ENCODE measurements at places on chromosomes 5 and 9.

GRCh38 chr5:50905996-50906570 lies 239.6 kb downstream of the PARP8 start:
- DNase-seq, result no peak

DNA sequence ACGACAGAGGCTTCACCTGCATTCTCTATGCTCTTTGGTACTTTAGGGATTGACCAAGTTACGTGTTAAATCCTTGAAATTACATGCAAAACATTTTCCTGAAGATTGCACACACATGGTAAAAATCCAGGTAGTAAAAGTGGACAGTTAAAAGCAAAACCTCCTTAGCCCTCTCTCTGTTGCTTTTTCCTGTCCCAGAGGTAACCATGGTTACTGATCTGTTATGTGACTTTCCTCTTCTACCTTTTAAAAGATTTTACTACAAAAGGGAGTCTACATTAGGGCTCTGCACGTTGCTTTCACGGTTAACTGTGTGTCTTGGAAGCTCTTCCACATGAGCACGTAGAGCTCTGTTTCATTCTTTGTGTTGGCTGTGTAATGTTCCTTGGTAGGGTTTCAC lies 97.0 kb downstream of the PPARGC1B start:
- no peak for DNase-seq

- DNase-seq, result peak; percentile 42
Measured at GRCh38 chr9:76459694-76460635, 983 bp downstream of the GCNT1 start.

- peak; percentile 56 for DNase-seq
Measured at GRCh38 chr9:133813749-133814585, 75.8 kb upstream of the SARDH start.

DNA sequence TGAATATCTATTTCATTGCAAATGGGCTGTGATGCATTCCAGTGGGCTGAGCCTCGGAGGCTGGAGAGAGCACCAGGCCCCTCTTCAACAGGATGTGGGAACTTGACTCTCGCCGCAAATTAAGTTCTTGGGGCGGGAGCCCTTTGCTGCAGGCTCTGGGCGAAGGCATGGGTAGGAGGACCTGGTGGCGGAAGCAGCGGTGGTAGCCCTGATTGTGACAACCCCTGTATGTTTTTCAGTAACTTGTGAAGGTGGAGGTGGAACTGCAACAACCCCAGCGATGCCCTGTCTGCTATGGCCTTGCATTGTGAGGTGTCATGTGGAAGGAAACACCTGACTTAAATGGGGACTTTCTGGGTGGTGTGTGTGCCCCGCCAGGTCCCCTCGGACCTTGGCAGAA lies 9.4 kb downstream of the FYB1 start:
- DNase-seq, result peak; percentile 32

DNA sequence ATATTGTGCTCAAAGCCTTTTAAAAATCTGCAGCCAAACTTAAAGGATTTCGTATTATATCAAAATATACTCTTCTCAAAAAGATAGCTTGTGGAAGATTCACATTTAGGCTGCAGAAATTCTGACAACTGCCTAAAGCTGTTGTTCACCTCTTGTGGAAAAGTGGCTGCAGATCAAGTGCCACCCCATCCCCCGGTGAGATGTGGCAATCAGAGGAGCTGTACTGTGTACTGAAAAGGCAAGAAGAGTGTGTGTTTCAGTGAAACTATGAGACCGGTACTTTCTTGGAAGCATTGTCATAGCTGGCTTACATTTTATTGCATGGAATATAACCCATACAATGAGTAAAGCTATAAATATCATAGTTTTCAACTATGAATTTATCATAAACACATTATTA lies 64.3 kb downstream of the CDH18 start:
- DNase-seq, result no peak

- no peak for DNase-seq
Measured at GRCh38 chr9:125467116-125467740, 205.6 kb downstream of the GAPVD1 start.

DNA sequence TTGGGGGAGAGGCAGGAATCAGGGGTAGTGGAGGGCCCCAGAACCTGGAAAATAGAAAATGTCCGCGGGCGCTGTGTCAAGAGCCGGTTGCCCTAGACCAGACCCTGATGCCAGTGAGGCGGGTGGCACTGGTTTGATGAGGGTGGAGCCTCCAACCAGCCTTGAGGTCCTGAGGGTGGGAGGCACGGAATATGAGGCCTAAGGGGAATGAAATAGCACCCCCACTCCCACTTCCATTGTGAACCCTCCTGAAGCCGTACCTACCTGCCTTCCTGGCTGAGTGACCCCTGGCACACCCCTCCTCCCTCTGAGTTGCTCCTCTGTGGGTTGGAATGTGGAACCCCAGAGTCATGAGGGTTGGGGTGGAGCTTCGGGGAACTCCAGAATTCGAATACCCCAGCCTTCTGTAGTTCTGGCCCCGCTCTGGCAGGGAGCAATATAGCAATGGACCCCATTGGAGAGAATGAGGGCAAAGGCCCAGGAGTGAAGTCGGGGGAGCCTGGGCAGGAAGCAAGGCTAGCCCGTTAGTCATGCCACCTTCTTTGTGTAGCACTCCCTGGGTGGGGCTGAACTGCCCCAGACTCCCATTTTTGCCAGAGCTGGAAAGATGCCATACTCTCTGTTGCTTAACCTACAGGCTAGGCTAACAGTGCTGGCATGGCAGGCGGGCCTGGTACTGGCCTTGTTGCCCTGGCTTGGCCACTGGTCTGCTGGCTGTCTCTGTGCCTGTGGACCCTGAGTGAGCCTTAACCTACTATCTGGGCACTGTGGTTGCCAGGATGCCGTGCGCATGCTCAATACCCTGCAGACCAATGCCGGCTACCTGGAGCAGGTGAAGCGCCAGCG lies 1.0 kb downstream of the FPGS start:
- peak; percentile 47 for DNase-seq

Data from B cell (primary cell).